ENCODE measurements at places on chromosomes 2 and 18.

GRCh38 chr18:74234326-74235171, 57.2 kb downstream of the CYB5A start:
- no peak for DNase-seq

- no peak for DNase-seq
Measured at GRCh38 chr2:201070948-201071478, 458 bp downstream of the HYCC2 start.

DNA sequence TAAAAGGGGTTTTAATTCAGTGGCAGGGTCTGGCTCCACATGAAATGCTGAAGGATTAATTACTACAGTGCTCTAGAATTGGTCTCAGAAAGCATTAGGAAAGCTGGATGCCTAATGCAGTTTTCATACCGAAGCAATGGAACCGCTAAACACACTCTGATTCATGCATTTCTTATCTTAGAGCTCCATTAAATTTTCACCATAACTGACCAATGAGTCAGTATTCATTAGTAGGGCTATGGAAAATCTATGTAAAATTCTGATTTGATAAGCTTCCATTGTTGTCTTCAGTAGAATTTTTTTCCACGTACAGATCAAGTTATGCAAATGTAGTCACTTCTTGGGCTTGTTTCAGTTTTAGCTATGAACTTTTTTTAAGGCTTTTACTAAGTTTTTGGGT, 359.9 kb downstream of the ARHGAP15 start:
- no peak for DNase-seq

GRCh38 chr18:64994370-64994769, 756.4 kb upstream of the CDH7 start:
- DNase-seq = no peak

GRCh38 chr18:22683786-22684185, 249.3 kb upstream of the RBBP8 start:
- DNase-seq = no peak

DNA sequence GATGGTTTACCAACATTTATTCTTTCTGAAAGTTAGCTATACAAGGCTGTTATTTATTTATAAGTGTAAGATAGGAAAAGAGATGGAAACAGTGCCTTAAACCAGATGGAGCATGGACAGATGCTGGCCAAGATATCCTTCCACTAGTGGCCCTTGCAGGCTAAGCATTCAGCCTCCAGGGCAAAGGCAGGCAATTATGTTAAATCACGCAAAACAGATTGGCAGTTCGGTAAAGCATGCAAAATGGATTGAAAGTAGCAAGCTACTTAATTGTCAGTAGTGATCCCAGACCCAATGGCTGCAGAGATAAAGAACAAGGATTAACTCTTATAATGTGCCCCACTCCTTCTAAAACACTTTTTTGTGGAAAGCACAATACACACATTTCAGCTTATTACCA, 105.4 kb upstream of the MAP4K3 start:
- DNase-seq = no peak

GRCh38 chr18:48781163-48781987, 169.4 kb downstream of the SMAD7 start:
- DNase-seq = no peak

DNA sequence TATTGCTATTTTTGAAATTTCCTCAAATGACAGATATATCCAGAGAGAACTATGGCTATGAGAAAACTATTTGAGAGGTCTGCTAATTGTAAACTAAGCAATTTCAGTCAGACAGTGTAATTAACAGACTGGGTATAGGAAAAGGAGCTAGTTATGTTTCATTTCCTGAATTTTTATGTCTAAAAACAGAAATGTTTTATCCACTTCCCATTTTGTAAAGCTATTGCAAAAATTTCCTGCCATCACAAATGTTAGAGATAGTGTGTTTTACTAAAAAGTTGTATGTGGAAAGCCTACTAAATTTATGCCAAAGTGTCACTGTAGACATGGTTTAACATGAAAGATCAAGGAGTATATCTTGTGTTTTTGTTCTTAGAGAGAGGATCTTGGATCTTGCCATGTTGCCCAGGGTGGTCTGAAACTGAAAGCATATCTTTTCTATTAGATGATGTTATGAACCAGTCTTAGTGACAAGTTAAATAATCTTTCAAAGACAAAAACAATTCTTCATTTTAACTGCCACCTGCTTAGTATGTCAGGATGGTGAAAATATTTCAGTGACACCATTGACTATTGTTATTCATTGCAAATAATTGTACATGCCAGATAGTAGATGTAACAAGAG, 40.5 kb upstream of the ITPRID2 start:
- no peak for DNase-seq

- DNase-seq = no peak
Measured at GRCh38 chr2:127820080-127820668, 9.2 kb upstream of the WDR33 start.

DNA sequence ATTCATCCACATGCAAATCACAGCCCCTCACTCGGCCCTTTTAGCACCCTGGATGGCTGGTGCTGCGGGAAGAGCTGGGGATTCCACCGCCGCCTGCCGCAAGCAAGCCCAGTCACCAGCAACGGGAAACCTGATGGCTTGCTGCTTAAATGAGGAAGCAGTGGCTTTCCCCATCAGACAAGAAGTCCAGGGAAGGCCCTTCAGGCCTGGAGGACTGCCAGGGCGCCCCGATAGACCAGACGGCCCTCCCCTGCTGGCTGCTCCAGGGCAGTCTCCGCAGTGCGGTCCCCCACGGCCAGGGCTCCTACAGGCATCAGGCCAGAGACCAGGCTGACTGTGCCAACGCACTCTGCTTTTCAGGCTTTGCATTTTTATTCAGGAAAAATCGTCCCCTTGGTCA, 439.1 kb downstream of the EIPR1 start:
- no peak for DNase-seq

DNA sequence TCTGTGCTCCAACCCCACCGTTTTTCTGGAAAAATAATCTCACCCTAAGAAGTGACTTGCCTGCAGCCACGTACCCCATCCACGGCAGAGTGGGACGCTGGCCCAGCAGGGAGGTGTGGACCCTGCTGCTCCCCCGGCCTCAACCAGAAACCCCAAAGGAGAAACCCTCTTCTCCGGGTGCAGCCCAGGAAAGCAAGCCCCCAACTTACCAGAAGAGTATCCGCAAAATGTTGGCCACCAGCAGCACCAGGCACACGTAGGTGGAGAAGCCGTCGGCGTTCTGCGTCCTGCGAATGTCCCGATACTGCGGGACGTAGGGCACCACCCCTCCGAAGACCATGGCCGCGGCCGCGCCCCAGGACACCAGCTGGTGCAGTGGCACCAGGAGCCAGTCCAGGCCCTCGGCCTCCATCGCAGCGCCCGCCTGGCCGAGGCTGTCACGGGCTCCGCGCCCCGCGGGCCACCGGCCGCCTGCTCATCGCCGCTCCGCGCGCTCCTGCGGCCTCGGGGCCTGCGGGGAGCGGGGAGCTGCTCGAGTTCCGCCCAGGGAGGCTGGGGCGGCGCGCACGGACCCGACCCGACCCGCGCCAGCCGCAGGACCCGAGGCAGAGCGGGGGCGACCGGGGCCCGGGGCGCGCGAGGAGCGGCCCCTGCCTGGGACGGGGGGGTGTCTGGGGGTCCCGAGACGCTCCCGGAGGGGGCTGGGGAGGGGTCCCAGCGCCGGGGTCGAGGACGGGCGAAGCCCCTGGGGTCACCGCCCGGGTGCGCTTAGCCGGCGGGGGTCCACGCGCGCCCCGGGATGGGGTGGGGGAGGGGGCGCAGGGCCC, 725 bp downstream of the SLC66A2 start:
- DNase-seq = no peak

DNA sequence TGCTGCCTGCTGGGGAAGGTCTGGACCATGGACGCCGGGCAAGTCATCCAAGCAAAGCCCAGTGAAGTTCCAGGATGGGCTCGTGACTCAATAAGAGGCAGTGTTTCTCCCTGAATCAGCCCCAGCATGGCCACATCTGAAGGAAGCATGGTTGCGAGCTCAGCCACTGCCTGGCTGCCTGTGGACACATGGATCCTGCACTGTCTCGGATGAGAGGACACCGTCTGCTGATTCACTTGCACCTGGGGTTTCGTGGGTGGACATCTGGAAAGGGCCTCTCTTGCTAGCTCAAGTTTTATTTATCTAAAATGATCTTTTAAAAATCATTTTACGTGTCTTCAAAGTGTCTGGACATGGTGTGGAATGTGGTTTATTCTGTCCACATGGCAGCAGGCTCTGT, 224.8 kb upstream of the FN1 start:
- DNase-seq = no peak

GRCh38 chr2:172985139-172985892, 90.3 kb upstream of the MAP3K20 start:
- DNase-seq = peak; percentile 10

- DNase-seq = no peak
Measured at GRCh38 chr2:156896294-156896693, 361.2 kb upstream of the GALNT5 start.

- no peak for DNase-seq
Measured at GRCh38 chr2:18093196-18093595, 214.7 kb downstream of the KCNS3 start.

- DNase-seq = no peak
Measured at GRCh38 chr2:236449167-236449761, 120.4 kb upstream of the ACKR3 start.

DNA sequence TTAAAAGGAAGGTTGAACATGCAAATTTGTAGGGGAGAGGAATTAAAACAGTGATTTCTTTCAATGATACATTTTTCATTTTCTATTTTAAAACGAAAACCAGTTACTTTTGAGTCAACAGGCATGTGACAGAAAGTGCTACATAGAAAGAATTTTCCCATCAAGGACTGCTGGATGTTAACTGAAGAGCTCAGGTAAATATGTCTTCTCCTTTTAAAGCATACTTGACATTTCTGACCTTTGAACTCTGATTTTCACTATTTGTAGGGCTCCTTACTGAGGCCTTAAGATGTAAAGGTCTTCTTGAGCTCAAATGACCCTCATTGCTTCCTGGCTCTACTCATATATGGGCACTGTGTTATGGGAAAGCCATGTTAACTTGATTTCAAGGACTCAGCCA, 32.4 kb downstream of the FIGN start:
- DNase-seq = no peak

GRCh38 chr2:1892529-1893250, 148.4 kb upstream of the PXDN start:
- no peak for DNase-seq

- DNase-seq = no peak
Measured at GRCh38 chr18:74505776-74506175, 9.6 kb downstream of the CNDP2 start.

DNA sequence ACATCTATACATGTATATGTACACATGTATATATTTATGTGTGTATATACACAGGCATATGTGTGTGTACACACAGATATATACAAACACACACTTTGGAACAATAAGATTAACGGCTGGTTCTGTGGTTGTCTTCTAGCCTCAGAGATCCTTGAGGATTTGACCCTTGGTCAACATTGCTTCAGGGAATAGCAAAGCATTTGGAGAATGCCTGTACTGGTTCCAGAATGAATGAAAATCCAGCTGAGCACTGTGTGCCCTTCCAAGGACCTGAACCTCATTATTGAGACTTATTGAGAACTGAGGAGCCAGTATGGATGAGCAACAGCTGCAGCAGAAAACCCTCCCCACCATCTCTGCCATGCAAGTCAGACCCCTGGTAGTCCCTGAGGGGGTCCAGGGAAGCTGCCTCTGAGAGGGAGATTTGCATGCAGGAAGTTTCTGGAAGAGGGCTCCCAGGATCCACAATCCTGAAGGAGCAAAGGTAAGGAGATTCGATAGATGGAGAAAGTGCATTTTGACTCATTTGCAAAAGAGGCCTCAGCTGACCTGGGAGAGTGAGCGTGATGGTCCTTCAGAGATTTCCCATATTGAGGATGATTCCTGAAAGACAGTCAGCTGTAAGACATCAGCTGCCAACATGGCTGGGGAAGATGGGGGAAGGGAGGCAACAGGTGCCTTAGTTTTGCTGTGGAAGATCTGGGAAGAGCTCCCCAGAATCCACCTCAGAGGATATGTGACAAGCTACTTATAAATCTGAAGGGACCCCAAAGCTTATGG, 166.6 kb upstream of the NCKAP5 start:
- no peak for DNase-seq

DNA sequence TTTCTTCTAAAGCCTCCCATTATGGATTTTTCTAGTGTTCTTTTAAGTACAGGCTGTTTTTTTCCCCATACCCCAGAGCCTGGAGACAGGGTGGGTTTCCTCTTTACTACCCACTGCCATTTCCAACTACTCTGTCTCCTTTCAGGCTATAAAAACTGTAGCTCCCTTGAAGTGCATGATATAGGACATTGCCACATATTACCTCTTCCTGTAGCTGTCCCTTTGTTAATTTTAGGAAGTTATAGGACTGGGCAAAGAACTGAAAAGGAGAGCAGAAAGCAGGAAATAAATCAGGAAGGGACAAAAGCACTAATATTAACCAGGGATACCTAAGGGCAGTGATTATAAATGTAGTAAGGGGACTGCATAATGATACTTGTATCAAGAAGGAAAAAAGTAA, 54.1 kb downstream of the VIL1 start:
- DNase-seq = no peak

- DNase-seq = no peak
Measured at GRCh38 chr2:24863641-24864040, 56.4 kb downstream of the ADCY3 start.

- DNase-seq = no peak
Measured at GRCh38 chr2:121036226-121036692, 248.7 kb downstream of the TFCP2L1 start.

- no peak for DNase-seq
Measured at GRCh38 chr2:127305990-127306585, 12.1 kb upstream of the ERCC3 start.

GRCh38 chr2:80722803-80723202, 418.3 kb upstream of the LRRTM1 start:
- DNase-seq = no peak

DNA sequence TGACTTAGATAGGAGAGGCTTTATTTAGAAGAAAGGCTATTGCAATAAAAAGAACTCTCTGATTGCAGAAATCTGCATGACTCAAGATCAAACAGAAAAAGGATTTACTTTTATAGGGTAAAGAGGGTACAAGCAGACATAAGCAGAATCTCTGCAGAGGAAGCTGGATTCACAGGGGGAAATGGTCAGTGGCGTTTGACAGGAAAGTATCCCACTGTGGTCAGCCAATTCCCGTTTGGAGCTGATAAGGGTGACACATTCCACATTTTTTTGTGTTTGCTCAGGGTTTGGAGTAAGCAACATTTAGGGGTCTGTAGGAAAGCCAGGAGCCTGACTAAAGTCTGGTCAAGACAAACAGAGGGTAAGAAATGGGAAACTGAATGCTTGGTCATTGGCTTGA, 23.9 kb upstream of the SCYGR5 start:
- no peak for DNase-seq
